ENCODE measurements at places on chromosomes 2 and 18.

- peak; percentile 44 for DNase-seq
These were observed 111.1 kb downstream of the TGFA start for GRCh38 chr2:70442301-70443077.

- DNase-seq: no peak
These were observed 42.0 kb upstream of the PGAP1 start for GRCh38 chr2:196968516-196968915.

DNA sequence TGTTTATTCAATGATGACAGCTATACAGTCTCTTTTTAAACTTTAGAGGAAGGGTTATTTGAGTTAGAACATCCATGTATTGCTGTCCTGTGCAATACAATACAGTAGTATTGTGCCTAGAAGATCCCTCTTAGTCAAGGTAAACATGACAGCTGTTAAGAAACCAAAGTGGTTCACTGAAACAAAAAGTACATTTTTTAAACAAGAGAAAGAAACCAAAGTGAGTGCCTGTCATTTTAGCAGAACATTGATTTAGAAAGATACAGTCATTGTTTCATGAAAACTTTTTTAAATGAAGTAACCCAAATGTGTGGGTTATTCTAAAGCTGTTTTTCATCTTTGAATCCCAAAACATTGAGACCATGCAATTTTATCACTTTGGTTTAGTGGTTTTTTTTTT is 15.5 kb downstream of the ITPRID2 start:
- no peak for DNase-seq

DNA sequence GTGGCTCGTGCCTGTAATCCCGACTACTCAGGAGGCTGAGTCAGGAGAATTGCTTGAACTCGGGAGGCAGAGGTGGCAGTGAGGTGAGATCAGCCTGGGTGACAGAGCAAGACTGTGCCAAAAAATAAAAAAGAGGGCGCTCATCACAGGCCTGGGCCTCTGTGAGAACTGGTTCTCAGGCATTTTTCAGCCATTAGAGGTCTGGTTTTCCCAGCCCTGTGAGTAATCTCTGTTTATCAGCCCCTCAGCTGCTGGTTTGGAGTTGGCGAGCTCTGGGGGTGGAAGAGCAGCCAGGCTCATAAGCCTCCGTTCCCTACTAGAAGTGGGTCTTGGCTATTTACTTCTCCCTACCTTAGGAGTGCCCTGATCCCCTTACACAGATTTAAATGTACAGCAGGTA is 53.1 kb downstream of the CHRNA1 start:
- DNase-seq: no peak

- no peak for DNase-seq
These were observed 18.4 kb upstream of the PRLH start for GRCh38 chr2:237547841-237548416.

DNA sequence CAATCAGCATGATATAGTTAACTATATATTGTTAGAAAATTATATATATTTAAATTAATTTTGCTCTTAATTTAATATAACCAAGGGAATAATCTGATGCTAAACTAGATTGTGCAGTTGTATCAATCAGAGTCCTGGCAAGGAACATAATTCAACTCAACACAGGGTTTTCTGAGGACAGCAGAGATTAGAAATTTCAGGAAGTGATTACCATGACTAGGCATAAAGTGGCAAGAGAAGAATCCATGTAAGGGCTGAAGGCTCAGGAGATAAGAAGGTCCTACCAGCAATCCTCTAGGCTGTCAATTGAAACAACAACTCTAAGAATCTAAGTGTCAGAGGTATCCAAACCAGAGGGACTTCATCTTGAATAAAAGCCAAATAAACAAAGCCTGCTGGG is 807.8 kb downstream of the DSC3 start:
- no peak for DNase-seq

- DNase-seq: no peak
These were observed 18.2 kb upstream of the PDIA6 start for GRCh38 chr2:10830641-10831399.

GRCh38 chr2:197297772-197298318 is 12.7 kb downstream of the ANKRD44 start:
- DNase-seq: no peak

GRCh38 chr2:20668871-20669475 is 2.0 kb downstream of the GDF7 start:
- no peak for DNase-seq

GRCh38 chr2:96251721-96252292 is 14.0 kb downstream of the TMEM127 start:
- DNase-seq: no peak

DNA sequence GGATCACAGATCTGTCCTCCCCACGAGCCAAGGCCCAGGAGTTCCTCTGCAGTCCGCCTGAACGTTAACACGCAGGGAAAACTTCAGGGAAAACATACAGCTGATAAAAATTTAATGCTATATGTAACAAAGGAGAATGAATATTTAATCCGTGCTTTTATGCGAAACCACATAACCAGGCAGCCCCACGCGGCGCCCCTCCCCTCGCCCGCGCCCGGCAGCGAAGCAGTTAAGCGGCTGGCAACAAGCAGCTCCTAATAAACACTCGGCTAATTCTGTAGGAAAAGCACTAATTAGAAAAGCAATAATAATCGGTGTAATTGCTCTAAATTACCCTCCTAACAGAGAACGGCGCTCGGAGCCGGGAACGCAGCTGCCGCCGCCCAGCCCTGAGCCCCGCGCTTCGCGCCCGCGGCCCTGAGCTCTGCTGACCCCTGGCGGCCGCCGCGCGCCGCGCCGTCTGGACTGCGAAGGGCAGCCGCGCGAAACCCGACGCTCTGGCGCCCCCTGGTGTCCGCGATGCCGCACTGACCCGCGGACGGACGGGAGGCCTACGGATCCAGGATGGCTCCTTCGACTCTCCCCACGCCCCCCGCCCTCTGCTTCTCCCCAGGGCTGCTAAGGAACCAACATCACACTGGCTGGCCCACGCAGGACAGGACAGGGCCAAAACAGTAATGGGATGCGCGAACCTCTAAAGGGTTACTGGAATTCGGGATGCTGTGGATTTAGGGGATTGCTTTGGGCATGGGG is 181.4 kb downstream of the SMAD2 start:
- DNase-seq: peak; percentile 94

DNA sequence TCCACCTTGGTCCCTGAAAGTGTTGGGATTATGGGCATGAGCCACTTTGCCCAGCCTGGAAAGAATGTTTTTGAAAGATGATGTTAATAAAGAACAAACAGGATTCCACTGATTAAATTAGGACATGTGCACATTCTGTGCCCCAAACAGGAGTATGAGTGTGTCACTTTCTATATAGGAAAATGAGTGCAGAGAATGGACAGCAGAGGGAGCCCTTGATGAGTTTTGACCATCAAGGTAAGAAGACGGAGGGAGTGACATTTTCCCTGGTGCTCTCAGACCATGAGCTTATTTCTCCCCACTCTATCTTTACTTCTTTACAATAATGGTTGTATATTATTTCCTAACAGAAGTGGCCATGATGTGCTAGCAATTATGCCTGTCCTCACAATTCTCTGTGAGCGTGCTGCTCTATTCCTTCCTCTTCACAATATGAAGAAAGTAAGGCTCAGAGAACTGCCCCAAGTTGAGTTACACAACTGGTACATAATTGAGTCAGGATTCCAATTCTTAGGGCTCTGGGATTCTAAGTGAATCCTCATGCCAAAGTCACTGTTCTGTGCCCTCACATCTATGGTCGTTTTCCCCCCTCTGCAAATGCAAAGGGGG is 20.6 kb downstream of the RPL37A start:
- peak; percentile 59 for DNase-seq

DNA sequence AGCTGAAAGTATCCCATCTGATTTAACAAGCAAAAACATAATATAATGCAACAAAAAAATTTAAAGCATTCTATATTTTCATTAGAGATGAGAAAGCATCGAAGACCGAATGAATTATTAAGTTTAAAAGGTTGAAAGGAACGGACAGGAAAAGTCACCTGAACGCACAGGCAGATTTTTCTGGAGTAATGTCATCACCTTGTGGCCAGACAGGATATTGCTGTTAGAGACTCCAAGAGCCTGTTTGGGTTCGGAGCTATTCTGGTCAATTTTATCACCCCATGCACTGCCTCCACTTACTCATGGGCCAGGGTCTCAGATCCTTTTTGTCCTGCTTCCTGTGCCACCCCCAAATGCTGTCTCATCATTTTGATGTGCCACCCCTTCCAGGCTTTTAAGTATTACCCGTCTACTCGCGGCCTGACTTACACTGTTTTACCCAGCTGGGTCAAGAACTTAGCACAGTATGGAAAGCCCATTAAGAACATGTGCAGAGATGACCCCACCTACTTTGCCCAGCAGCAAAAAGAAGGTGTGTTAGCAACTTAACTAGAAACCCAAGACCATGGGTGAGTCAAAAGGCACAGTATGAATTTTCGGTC is 27.3 kb downstream of the GKN2 start:
- peak; percentile 67 for DNase-seq

DNA sequence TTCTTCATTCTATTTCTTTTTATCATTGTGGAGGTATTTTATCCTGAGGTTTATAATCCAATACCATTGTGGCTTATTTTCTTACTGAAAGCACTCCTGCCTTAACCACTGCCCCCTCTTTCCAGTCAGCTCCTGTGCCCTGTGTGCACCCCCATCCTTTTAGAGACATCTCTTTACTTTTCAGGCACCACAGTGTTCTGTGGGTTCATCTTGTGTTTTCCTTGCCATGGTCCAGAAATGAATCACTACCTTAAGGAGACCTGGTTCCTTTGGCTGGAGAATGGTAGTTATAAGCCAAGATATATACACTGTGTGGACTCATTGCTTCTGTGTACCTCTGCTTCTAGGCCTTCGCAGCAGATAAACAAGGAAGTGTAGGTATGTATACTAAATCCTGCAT is 278.3 kb downstream of the PTGR3 start:
- no peak for DNase-seq
